Occipital lobe (tissue), 3 donors: ENCODE measurements at places on chromosomes 7 and 10. TPM values are rescaled to one million over a fixed set of nuclear protein-coding genes. Genes with fewer than 3 reads are reported as not detected.

The UCN3 gene
- not detected for total RNA-seq

The HTR7 gene
- total RNA-seq: 8.0 TPM

The GNAT3 gene
- not detected for total RNA-seq

The FLNC gene
- total RNA-seq: 3.6 TPM

The STYXL1 gene
- total RNA-seq: 18.4 TPM

The MALRD1 gene
- total RNA-seq: 3.6 TPM
